Kidney tubule cell (primary cell): ENCODE measurements at places on chromosomes 6 and 20.

DNA sequence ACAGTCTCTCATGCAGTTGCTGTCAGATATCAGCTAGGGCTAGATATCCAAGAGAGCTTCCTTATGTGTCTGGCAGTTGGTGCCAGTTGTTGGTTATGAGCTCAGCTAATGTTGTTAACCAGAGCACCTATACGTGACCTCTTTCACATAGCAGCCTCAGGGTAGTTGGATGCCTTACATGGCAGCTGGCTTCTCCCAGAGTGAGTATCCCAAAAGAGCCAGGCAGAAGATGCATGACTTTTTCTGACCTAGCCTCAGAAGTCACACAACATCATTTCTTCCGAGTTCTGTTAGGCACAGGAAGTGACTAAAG is 175.7 kb downstream of the VEGFA start:
- DNase-seq, result peak; percentile 17

- DNase-seq, result no peak
Observed at GRCh38 chr6:129704708-129705107, 5.3 kb downstream of the ARHGAP18 start.

- DNase-seq, result no peak
Observed at GRCh38 chr6:142280265-142280664, 21.5 kb upstream of the ADGRG6 start.

DNA sequence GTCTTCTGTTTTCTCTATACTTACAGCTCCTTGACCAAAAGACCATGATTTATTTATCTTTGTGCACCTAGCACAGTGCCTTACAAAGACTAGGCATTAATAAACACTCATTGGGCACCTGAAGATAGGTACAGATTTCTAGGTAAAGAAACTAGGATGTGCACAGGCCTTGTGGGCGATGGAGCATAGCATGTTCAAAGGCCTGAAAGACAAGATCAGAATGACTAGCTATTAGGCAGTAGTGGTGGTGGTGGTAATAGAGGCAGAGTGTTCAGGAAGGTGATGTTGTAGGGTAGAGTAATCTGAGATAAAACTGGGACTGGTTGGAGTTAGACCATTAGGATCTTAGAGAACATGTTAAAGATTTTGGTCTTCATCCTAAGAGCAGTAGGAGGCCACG is 3.9 kb downstream of the TXLNB start:
- DNase-seq, result no peak

GRCh38 chr20:59646487-59646886 is 42.1 kb downstream of the PHACTR3 start:
- no peak for DNase-seq

- DNase-seq, result no peak
Observed at GRCh38 chr6:6491761-6492160, 96.8 kb upstream of the LY86 start.

GRCh38 chr20:58094698-58095097 is 133.8 kb downstream of the ANKRD60 start:
- no peak for DNase-seq

DNA sequence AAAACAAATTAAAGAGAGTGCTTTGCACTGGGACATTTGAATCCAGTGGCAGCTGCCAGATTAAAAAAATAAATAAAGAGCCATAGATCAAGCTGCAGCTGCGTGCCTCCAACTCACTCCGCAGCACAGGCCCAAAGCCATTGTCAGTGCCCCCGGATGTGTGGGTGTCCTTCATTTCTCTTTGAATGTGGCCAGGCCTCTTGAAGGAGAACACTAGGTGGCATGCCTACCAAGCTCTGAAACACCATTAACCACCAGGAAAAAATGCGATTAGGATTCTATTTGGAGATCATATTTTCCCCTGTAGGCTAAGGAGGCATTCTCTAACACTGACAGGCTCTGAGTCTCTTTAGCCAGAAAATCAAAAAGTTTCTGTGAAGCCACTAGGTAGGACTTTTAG is 549.8 kb downstream of the PRKN start:
- peak; percentile 34 for DNase-seq

DNA sequence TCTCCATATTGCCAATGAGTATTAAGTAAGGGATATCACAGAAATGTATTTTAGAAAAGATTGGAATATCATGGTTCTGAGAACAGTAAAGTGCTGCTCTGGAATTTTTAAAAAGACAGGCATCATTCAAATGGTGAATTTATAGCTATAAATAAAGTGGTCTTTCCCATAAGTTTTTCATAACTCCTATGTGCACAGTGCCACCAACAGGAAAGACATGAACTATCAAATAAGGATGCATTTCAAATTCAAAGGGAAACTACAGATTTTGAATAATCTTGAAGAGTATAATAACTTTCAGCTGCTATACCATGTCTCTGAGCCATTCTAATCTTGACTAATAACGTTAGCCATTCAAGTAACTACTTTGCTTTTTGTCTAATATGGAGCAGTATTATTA is 456.8 kb upstream of the GJE1 start:
- no peak for DNase-seq

DNA sequence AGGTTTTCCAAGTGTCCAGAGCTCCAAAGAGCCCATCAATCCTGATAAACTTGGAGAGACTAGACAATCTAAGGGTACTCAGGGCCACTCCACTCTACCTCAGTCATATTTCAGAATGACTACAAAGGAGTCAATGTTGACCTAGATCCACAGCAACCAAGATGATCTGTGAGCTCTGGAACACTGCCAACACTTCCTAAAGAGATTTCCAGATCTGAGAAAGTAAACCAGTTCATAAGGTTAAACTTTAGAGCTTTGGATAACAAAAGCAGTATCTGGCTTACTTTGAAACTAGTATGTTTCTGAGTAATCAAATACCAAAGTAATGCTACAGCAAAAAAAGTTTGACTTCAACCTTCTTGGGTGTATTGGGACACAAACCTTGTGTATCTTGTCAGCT is 122.7 kb downstream of the BTBD9 start:
- DNase-seq, result peak; percentile 69

DNA sequence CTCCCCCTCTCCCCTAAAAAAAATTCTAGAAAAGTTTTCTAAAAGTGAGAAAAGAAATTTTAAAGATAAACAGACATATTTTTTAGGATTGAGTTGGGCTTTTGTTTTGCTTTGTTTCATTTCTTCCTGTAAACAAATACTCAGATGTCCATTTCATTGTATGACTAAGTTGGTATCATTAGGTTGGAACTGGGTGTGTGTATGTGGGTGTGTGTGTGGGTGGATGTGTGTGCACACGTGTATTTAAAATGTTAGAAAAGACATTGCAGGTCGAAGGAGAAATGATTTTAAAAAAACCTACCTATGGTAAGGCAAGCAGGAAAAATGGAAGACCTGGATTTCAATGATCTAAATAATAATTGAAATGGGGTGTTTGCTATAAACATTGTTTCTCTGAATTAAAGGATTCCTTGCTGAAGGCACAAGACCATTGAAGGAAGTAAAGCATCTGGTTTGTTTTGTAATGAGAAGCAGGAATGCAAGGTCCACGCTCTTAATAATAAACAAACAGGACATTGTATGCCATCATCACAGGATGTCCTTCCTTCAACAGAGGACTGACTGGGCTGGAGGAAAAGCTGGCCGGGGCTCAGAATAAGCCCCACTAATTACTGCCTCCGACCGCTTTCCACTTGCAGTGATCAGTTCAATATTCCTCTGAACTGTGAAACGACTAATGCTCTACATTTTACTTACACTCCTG is 996 bp upstream of the PRDM1 start:
- DNase-seq, result peak; percentile 29

DNA sequence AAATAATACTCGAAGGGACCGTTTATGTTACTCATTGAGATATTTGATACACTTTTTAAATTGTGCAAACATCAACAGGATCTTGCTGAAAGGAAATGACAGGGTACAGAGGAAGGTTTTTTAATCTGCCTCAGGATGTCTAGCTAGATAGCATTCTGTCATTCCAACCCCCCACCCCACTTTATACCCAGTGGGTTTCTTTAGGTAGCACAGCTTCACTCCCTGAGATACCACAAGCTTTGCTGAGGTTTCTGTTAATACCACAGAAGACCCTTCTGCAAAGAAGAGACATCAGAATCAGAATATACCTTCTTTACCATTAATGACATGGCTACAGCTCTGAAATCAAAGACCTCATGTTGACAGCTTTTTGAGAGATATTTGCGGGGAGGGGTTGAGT is 1.3 kb downstream of the PHACTR2 start:
- DNase-seq, result no peak

DNA sequence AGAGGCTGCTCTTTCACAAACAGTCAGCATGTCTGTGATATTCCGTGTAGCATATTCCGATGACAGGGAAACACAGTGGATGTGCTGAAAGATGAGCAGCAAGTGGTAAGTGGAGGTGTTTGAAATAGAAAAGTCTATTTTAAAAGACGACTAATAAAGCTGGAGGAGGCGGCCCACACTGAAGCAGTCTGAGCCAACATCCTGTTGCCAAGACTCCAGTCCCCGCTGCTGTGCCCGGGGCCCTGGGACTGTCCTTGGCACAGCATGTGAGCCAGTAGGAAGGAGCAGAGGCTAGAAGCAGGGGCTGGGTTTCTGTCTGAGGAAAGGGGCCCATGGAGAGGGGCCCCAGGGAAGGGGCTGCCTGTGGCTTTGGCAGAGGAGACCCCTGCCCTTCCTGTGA is 351.5 kb upstream of the CHD6 start:
- no peak for DNase-seq

GRCh38 chr6:43809417-43810305 is 39.6 kb downstream of the VEGFA start:
- peak; percentile 74 for DNase-seq
